Motor neuron (in vitro differentiated cells): ENCODE measurements at places on chromosomes 7 and 10. TPM values are rescaled to one million over a fixed set of nuclear protein-coding genes. Genes with fewer than 3 reads are reported as not detected.

Gene NOBOX
- 0.27 TPM in 1 of 2 replicates, not detected in the other for total RNA-seq

Gene IL2RA
- total RNA-seq, result not detected in 2 replicates

Gene FAM171A1
- total RNA-seq, result 30.7 and 35.1 TPM in 2 replicates

Gene ZDHHC6
- total RNA-seq, result 22.2 and 25.0 TPM in 2 replicates

Gene HUS1
- 21.0 and 21.3 TPM in 2 replicates for total RNA-seq

Gene HTR5A
- total RNA-seq, result 0.57 and 0.68 TPM in 2 replicates

Gene ASAH2B
- 9.2 and 10.8 TPM in 2 replicates for total RNA-seq

Gene VAX1
- 0.52 and 0.90 TPM in 2 replicates for total RNA-seq

Gene OR6B1
- 0.19 TPM in 1 of 2 replicates, not detected in the other for total RNA-seq

Gene TRIM74
- total RNA-seq, result 0.88 and 1.1 TPM in 2 replicates

Gene BBS9
- total RNA-seq, result 34.8 and 43.5 TPM in 2 replicates

Gene RTKN2
- total RNA-seq, result 0.73 and 0.78 TPM in 2 replicates
